ENCODE measurements at places on chromosomes 3 and 15.

- DNase-seq, result no peak
Observed at GRCh38 chr3:120854908-120855526, 53.0 kb upstream of the STXBP5L start.

DNA sequence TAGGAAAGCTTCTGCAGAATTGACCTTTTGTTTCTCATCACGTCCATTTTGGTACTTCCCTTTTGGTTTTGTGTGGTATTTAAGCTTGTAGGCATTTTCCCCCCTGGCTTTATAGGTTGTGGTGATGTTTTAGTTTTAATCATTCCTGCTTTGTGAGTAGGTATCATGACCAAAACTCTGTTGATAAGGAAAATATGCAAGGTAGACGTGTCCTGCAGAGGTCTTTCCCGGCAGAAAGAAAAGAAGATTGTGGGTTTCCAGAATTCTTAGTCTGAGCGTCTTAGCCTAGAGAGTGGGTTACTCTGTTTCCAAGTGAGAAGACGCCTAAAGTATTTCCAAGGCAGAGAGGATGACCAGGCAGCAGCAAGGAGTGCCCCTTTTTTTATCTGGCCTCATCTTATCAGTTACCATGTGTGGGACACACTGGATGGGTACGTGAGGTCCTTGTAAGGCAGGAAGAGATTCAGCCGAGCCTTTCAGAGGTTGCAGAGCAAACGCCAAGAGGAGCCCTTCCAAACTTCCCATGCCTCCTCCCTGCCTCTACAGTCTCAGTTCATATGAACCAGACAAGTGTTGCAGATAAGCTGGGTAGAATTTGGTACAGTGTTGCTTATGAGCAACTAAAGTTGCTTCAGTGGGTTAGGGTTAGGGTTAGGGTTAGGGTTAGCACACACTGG lies 58.8 kb downstream of the ARNT2 start:
- peak; percentile 86 for DNase-seq

GRCh38 chr15:33699691-33700447 lies 268.4 kb upstream of the CHRM5 start:
- peak; percentile 19 for DNase-seq

DNA sequence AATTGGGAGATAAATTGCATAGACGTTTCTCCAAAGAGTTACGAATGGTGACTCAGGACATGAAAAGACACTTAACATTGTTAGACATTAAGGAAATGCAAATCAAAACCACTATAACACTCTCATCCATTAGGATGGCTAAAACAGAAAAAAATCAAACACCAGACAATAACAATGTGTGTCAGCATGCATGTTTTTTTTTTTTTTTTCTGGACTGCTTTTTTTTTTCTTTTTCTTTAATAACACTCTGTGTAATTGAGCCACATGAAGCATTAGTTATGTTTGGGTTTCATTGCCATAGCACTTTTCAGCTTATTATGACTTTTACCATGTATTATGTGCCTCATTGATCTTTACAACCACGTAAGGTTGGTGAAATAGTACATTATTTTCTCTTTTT lies 95.0 kb downstream of the NFKBIZ start:
- peak; percentile 79 for DNase-seq

GRCh38 chr3:27990324-27990723 lies 251.1 kb upstream of the CMC1 start:
- DNase-seq, result no peak

GRCh38 chr15:70473581-70474370 lies 289.6 kb downstream of the UACA start:
- peak; percentile 35 for DNase-seq

DNA sequence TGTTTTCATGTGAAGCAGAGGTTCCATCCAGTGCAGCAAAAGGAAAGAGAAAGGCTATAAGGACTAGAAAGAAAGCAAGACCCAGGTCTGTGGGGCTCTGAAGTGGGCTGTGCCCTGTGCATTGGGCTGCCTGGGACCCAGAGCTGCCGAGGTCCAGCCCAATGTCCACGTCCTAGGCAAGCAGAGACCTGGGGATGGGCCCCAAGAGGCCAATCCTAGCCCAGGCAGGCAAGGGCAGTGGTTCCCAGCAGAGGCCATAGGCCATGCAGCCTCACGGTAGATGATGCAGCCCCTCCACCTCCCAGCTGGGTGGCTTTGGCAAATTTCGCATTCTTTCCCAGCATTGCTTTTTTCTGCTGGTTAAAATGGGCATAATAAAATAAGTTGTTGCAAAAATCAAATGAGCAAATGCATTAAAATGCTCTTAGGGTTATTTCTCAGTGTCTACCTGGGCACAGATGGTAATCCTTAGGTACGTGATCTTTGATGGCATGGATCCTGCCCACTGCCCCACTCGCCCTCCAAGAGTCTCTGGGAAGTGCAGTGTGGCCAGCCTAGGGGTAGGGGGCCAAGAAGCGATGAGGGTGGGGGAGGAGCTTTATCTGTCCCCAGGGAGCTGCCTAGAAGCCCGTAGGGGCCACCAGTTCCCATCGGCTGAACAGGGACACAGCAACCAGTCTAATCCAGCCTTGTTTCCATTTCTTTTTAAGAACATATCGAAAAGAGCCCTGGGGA lies 22.3 kb upstream of the GP9 start:
- no peak for DNase-seq

GRCh38 chr15:80940331-80940730 lies 49.3 kb downstream of the MESD start:
- DNase-seq, result no peak

- DNase-seq, result no peak
Observed at GRCh38 chr3:53994986-53995603, 103.4 kb upstream of the SELENOK start.

- no peak for DNase-seq
Observed at GRCh38 chr3:68274286-68274685, 619.9 kb upstream of the SUCLG2 start.

GRCh38 chr3:125624341-125624740 lies 29.0 kb upstream of the OSBPL11 start:
- peak; percentile 63 for DNase-seq

DNA sequence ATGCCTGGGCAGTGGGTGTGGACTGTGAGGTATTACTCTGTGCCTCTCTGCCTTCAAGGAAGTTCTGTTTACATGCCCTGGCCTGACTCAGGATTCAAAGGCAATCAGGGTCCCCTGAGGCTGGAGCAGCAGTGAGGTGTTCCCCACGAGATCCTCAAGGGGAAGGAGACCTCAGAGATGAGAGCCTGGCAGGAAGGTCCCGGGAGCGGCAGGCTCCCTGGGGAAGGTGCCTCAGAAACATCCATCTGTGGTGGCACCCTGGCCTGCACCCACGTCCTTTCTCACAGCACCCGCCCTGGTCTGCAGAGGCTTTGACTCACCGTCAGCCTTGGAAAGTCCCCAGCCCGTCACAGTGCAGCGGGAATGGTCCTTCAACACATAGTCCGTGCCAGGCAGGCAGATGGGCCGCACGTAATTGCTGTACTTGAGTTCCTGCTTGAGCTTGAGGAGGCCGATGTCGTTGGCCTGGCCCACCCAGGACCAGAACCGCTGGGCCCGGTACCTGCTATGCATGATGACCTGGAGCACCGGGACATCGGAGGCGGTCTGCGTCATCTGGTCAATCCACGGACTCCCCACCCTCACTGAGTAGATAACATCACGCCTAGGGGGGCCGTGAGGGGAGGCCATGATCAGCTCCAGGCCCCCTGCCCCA lies 3.6 kb downstream of the PRSS50 start:
- no peak for DNase-seq

DNA sequence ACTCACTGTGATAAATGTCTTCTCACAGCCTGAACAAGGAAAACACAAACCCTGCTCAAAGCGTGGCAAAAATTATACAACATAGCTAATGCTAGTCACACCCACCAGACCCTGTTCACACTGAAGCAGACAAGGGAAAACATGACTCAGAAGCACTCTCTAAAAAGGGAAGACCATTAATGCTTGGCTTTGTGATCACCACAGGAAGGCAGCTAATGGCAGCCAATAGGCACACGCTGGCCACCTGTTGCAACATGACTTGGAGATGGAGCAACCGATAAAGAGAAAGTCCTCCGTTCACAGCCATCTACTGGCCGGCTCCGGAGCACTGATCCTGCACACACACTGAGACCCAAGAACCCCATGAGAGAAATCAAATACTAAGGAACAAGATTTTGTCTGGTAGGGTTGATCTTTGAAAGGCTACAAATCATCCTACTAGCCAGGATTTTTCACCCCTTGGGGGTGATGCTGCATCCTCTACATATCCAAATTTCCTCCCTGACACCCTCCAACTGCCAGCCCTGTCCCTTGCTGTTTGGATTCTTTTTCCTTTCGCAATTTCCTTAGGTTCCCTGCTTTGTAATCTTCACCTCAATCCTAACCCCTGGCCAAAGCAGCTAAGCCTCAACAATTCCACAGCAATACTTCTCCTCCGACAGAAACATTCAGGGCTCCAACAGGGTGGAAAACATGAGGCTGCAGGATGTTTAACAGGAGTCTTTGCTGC lies 3.2 kb downstream of the ZXDC start:
- peak; percentile 96 for DNase-seq

DNA sequence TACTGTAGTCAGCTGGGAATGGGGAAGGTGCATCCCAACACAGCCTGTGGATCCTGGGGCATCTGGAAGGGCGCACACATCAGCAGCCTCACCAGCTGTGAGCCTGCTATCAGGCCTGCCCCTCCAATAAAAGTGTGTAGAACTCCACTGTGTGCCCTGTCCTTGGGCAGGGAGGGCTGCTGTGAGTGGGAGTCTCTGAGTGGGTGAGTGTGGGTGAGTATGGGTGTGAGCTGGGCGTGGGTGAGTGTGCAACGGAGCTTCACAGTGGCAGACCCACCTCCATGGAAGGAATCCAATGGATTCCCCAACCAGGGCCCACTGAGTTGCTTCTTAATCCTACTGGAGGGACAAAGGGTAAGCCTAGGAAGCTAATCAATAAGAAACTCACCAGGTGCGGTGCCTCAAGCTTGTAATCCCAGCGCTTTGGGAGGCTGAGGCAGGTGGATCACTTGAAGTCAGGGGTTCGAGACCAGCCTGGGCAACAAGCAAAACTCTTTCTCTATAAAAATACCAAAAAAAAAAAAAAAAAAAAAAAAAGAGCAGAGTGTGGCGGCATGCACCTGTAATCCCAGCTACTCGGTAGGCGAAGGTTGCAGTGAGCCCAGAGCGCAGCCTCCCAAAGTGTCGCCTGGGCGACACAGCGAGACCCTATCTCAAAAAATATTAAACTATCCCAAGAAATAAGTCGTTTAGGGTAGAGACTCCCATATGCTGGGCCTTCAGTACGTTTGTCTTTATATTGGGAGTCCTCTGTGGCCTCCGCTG lies 555 bp upstream of the RCCD1 start:
- no peak for DNase-seq

DNA sequence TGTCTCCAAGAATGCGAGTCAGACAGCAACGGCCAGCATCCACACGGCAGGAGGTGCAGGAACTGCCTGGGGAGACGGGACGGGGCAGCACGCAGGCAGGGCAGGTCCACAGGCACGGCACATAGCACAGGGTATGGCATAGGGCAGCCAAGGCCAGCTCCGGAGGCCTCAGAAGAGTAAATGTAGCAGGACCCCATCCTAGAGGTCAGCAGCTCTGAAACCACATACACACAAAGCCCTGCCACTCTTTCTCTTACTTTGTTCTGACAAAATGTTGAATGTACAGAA lies 26.9 kb downstream of the ZXDC start:
- DNase-seq, result no peak

- DNase-seq, result no peak
Observed at GRCh38 chr15:98878862-98879261, 128.7 kb downstream of the PGPEP1L start.

DNA sequence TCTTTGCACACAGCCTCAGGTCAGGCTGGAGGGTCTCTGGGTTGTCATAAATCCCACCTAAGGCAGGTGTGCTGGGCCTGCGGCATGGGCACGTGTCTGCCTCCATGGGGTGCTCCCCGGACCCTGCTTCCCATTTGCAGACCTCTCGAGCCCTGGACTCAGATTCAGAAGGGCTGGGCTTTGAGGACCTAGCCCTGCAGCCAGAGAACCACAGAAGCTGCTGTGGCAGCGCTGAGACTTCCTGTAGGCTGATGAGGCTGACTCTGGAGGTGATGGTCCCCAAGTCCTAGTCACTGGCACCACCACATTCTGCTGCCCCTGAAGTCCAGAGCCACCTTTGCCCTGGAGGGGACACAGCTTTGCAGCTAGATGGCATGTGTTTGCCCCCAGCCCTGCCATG lies 156.4 kb downstream of the LRRC28 start:
- no peak for DNase-seq

DNA sequence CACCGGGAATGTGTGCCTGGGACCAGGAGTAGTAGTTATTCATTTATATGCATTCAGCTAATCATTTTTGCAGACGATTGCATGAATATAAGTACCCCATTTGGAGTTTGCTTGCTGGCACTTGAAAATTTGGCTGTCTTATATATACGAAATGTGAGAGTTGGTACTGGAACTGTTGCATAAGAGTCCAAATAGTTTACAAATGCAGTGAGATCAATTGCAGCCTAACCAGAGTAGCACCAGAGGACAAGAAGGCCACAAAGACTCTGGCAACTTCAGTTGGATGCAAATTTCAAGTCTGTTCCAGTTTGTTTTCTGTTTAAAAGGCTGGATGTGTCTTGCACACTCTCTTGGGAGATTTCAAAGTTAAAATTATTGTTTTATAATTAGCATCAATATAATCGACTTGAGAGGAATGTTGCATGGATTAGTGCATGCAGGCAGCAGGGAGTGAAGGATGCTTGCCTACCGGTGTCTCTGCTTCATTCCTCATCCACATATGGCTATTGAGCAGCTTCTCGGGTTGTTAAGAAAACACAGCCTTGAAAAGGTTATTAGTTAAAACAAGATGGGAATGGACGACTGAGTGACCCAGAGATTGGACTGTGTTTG lies 213.0 kb downstream of the PTPRG start:
- DNase-seq, result peak; percentile 74

DNA sequence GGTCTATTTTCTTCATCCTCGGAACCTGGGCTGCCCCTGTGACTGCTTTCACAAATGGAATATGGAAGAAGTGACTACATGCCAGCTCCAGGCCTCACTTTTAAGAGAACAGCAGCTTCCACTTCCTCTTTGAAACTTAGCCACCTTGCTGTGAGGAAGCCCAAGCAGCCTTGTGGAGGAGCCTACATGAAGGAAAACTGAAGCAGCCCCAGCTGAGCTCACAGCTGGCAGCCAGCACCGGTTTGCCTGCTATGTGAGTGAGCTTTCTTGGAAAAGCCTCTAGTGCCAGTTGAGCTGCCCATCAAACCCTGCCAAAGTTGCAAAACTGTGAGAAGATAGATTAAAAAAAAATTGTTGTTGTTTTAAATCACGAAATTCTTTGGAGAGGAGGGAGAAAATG lies 498.0 kb upstream of the PROK2 start:
- no peak for DNase-seq

DNA sequence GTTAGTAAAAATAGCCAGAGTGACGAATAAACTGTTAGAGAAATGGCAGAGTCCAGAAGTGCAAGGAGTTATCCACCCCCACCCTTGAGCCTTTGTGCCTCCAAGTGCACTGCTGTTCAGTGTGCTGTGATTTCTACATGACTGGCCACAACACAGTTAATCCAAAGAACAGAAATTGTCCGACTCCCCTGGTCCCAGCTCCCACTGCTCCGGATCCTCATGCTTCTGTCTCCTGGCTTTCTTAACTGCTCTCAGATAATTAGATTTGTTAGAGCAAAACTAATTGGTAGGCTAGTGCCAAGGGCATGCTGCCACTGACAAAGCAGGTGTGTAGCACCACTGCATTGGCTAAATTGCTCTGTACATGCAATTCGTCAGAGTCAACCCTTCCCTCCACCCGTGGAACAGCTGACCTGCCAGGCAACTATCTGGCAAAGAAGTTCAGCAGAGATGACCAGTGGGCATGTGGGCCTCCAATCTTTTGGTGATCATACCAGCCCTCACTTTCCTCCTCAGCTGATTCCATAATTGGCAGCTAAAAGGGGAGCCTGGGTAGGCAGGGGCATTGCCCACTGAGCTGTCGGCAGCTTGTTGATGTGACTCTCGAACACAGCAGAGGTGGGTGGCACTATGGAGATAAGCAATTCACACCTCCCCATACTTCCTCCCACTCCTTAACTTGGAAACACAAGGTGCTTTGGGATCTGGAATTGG lies 18.9 kb upstream of the ACAP2 start:
- no peak for DNase-seq
